ENCODE measurements at places on chromosomes 2 and 18.

GRCh38 chr18:45957100-45957499 lies 10.0 kb downstream of the EPG5 start:
- DNase-seq, result no peak

DNA sequence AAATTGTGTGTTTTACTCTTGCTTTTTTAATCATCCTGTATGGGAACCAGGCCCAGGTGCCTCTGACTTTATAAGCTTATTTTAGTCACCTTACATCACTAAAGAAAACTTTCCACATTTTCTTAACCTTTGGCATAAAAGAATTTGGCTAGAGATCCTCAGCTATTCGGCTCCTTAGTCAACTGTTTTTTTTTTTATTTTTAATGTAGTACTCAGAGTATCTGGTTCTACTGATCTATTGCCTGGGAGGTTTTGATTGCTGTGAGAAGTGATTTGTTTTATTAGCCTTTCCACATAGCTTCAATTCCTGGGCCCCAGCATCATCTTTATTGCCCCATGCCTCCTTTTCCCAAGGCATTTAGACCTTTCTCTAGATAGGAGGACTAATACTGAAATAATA lies 121.0 kb downstream of the MYO1B start:
- no peak for DNase-seq

DNA sequence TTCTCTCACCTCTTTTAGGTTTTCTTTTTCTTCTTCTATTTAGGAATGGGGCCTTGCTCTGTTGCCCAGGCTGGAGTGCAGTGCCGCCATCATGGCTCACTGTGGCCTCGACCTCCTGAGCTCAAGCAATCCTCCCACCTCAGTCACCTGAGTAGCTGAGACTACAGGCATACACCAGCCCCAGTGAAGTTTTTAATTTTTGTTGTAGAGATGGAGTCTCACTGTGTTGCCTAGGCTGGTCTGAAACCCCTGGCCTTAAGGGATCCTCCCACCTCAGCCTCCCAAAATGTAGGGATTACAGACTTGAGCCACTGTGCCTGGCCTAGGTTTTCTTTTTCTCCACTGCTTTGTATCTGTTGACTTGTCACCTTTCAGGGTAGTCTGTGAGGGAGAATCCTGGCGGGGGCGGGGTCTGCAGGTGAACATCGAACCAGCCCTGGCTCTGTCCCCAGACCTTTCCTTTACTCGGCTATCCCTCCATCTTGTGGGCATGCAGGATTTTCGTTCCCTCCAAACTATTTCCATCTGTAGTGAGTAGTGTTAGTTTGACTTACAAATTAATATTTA lies 21.7 kb downstream of the NCK2 start:
- DNase-seq, result no peak

- DNase-seq, result no peak
Observed at GRCh38 chr2:219296142-219296541, 13.1 kb downstream of the PTPRN start.

- no peak for DNase-seq
Observed at GRCh38 chr2:54538537-54538936, 82.4 kb downstream of the SPTBN1 start.

DNA sequence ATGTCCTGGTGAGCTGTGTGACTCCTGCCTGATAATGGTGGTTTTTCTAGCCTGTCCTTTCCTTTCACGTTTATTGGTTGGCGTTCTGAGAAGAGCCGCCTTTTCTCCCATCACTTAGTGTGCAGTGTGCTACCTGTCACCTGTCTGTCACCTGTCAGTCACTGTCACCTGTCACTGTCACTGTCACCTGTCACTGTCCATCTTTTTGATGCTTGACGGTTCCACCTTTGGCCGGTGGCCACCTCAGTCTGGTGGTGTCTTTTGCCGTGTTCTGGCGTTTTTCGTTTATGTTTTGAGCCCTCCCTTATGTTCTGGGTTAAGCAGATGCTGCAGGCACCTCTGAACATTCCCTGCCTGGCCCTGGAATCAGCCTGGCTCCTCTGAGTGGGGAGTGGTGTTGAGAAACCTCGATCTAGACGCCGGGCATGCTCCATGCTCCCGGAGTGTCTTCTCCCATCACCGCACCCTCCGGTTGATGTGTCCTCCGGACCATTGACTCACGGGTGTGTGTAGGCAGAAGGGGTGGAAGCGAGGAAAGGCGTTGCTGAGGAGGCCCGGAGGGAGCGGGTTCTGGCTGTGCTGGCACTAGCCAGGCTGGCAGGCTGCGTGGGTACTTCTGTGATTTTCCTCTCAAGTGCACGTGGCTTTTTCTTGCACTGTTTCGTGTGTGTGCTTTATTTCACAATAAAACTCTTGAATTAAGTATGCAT lies 20.7 kb downstream of the DTYMK start:
- no peak for DNase-seq

DNA sequence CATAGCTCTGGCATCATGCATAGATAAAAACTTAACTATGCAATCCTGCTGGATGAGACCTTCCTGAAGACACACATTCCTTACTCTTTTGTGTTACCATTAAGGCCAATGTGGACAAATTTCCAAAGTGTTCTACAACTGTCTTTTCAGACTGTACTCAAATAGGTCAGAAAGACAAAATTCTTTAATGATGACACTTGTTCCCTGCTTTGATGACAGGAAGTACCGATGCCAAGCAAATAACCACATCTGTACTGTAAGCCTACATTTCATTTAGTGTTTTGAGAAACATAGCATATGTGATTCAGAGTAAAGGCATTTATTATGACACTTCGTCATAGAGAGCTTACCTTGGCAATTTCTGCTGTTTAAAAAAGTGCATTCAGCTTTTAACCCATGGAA lies 55.0 kb downstream of the PMAIP1 start:
- DNase-seq, result no peak

- DNase-seq, result no peak
Observed at GRCh38 chr2:159091976-159092375, 123.5 kb downstream of the TANC1 start.

DNA sequence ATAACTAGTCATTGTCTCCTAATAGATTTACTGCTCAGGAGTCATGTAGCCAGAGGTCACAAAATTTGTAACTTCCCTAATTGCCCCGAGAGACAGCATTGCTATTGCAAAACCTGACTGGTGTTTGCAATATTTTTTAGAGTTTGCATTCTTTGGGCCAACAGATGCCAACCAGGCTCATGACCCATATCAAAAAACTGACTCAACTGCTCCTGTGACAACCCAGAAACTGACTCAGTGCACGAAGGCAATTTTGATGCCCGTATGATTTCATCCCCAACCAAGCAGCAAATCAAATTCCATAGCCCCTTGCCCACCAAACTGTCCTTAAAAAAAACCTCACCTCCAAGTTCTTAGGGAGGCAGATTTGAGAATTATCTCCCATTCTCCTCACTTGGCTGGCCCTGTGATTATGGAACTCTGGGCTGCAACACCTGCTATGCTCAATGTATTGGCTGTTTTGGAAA lies 951.3 kb downstream of the TSN start:
- DNase-seq, result no peak

DNA sequence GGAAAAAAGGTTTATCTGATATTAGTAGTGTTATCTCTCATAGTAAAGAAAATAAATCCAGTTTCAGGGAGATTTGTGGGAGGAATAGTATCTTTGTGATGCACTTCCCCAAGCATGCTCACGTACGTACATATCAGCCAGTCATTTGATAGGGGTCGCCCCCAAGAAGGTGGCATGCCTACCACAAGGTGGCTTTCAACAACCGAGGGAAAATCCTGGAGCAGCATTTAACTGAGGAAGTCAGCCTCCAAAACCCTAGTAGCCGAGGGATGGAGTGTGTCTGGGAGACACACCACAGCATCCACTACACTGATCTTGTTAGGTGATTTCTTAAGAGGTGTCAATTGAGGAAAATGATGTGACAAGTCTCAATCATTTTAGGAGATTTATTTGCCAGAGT lies 623.9 kb downstream of the NYAP2 start:
- DNase-seq, result no peak

- DNase-seq, result no peak
Observed at GRCh38 chr2:44430342-44430741, 68.6 kb downstream of the CAMKMT start.

DNA sequence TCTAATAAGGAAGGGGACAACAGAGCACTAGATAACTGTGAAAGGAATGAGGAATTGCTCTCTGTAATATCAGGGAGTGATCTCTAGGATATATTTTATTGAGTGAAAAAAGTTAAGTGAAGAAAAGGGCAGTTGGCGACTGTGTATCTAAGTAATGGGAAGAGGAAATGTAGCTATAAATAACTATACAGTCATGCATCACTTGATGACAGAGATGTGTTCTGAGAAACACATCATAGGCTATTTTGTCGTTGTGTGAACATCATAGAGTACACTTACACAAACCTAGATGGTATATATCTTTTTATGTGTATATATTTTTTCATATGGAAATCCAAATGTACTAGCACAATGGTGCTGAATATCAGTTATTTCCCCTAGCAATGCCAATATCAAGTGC lies 329.3 kb downstream of the TXNL1 start:
- DNase-seq, result no peak

GRCh38 chr2:176556373-176556772 lies 287.1 kb downstream of the MTX2 start:
- no peak for DNase-seq

GRCh38 chr2:99543247-99543646 lies 53.4 kb upstream of the REV1 start:
- no peak for DNase-seq

DNA sequence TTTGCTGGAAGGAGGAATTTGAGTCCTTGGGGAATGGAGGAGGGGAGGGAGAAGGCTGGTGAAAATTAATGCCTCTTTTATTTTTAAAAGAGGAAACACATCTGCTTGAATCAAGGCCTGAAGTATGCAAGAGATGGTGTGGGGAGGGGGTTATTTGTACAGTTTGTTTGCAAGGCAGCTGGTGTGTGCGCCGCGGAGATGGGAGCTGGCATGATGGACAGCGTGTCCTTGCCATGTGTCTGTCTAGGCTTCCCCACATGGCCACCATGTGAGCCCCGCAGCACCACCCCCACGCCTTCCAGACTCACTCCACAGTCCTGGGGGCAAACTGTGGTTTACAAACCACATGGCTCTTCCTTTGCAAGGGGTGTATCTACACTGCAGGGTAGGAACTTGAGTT lies 154.8 kb upstream of the APCDD1 start:
- DNase-seq, result no peak

DNA sequence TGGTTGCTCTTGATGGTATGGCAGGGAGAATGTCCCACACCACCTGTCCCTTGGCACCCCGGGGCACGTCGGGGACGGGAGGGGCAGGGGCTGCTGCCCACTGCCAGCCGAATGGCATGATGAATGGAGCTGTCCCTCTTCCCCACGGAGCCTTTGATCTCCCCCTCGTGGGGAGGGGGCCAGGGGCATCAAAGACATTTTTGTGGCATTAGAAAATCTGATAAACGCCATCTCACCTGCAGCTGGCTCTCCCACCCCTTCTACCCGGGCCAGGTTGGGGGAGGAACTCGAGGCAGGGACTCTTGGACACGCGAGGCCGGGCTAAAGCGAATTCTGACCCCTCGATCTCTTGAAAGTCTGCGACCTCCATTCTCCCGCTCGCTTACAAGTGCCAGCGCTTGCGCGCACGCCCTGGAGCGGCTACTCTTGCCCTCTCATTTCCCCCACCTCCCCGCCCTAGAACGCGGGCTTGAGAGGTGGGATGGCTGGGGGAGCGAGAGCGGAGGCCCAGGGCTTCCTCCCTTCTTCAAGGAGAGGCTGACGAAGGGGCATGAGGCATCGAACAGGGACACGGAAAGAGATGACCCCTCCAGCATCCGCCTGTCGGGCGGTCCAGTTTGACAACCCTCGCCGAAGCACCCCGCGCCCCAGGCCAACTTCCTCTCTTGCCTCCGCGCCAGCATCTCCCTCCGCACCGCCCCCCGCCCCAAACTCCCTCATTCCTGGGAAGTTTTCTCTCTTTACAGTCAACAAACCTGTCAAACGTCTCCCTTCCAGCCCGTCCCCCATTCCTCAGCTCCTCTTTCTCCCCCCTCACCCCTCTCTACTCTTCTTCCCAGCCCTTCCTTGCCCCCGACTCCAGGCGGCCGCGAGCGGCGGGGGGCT lies 692 bp upstream of the WNT6 start:
- DNase-seq, result no peak

DNA sequence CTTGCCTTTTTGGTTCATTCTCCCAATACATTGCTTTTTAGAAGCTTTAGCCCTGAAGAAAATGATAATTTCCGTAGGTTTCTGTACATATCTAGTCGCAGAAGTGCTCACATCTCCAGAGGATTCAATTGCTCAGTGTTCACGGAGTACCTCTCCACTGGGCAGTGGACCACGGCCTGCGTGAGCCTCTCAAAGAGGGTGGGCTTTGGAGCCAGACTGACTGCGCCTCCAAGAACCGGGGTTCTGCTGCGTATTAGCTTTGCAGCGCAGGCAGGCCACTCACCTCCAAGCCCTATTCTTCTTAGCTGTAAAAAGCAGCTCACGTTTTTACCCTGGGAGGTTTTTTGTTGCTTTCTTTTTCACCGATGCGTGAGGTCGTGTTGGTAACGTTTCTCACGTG lies 35.4 kb downstream of the NTSR2 start:
- DNase-seq, result no peak

DNA sequence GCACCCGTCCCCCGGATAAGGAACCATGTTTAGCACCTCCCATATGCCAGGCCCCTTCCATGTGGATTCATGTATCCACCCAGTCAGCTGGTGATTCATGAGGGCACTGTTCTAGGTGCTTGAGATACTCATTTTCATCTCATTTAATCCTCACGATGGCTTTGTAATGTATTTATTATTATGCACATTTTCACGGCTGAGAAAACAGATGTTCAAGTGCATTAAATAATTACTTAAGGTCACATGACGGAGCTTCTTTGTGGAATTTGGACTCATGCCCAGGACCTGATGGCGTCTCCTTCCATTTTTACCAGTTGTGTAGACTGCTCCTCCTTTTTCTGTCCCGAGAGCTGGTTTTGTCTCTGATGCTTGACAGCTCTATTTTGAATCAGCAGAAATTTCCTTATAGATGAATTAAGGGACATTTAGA lies 72.2 kb upstream of the RBM44 start:
- DNase-seq, result peak; percentile 79

- DNase-seq, result no peak
Observed at GRCh38 chr2:237613679-237614078, 13.7 kb upstream of the LRRFIP1 start.

- DNase-seq, result no peak
Observed at GRCh38 chr2:59856391-59856790, 697.1 kb downstream of the BCL11A start.

DNA sequence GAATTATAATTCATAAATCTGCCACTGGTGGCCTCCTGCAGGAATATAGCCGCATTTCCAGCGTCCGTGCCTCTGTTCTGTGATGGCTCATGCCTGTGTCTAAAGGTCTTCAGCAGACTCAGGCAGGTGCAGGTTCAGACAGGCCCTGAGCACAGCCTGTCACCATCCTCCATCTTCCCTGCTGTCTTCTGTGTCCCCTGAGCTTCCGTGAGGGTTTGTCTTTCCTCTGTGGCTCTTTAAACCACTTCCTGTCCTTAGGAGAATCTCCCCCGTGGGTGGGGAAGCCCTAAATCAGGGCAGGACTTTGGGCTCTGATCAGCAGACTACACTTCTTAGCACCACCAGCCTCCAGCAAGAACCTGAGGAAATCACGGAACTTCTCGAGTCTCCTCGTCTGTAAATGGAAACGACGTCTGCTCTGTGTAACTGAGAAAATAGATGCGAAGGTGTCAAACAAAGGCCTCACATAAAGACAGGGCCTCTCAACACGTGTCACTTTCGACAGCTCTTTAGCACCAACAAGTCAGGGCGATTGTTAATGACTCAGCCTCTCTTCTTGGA lies 24.1 kb upstream of the NFATC1 start:
- DNase-seq, result no peak
